Keratinocyte (primary cell): ENCODE measurements at places on chromosomes 13 and 19.
A peak's percentile ranks its signal among the peaks of the same experiment; 100 is the strongest.

GRCh38 chr19:32881766-32882165 is 12.2 kb upstream of the SLC7A9 start:
- H3K27me3 ChIP-seq: no peaks in the 10 kb centered on the region
- H3K27ac ChIP-seq: no peak overlapping the region
- H3K4me1 ChIP-seq: no peaks in the 10 kb centered on the region
- H3K36me3 ChIP-seq: no peaks in the 10 kb centered on the region
- no peak overlapping the region for H3K4me3 ChIP-seq
- DNase-seq: no peak

DNA sequence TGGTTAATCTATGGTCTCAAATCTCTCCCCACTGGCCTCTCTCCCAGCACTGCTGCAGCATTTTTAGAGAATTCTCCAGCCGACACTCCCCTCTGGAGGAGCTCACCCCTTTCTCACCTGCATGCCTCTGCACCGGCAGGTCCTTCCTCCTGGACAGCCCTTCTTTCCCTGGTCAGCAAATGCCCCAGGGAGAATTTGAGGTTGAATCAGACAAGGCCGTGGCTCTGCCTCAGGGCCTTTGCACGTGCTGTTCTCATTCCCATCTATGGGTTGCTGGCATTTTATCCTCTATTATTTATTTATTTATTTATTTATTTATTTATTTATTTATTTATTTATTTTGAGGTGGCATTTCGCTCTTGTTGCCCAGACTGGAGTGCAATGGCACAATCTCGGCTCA is 1.4 kb upstream of the DOCK6 start:
- no peak overlapping the region for H3K4me3 ChIP-seq
- peaks cover 22% of the 10 kb centered on the region for H3K4me1 ChIP-seq
- DNase-seq: no peak
- H3K27me3 ChIP-seq: no peaks in the 10 kb centered on the region
- H3K27ac ChIP-seq: no peak overlapping the region

DNA sequence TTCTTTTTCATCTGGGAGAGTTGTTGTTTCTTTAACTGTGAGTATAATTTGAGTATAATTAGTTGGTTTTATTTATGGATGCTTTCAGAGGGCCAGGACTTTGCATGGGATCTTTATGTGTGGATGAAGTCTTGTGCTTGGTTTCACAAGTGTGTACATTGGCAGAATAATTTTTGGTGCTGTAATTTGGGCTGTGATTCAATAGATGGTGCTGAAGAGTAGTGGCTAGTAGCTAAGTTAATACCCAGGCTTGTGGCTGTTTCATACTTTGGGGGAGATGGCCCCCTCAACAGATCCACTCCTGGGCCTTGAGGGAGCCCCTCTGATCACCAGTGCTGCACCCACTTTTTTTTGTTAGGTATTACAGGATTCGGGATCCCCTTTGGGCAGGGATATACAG is 1142.4 kb downstream of the SLITRK1 start:
- H3K4me3 ChIP-seq: no peak overlapping the region
- no peak for DNase-seq
- no peaks in the 10 kb centered on the region for H3K27me3 ChIP-seq

DNA sequence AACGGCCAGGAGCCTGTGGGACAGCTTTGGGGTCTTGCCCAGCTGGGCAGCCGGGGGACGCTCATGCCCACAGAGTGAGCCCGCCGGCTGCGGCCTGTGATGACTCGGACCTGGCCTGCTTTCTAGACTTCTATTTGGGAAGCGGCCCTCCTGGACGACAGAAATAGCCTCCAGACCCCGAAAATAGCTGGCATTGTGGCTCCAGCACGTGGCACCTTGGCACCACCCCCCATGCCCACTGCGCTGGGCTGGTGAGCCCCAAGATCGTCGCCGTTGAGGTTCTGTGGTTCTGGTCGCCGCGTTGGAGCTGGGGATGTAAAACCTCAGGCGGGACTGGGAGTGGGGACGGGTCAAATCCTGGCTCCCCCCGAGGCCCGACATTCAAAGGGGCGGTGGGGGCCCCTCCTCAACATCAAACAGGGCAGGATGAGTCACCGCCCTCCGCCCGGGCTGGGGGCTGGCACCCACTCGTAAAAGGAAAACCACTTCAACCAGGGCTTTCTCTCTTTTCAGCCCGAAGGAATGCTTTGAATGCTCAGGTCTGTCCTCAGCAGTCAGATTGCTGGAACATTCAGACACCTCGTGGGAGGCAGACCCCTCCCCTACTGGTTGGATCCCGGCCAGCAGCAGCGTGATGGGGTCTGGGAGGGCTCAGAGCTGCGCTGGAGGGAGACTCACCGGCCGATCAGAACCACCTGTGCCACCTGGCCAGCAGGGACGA is 42.1 kb downstream of the GADD45B start:
- no peak overlapping the region for H3K4me3 ChIP-seq
- no peak for DNase-seq

- H3K4me1 ChIP-seq: no peaks in the 10 kb centered on the region
- DNase-seq: no peak
- peaks cover 23% of the 10 kb centered on the region for H3K27me3 ChIP-seq
- no peak overlapping the region for H3K4me3 ChIP-seq
- no peaks in the 10 kb centered on the region for H3K36me3 ChIP-seq
Measured at GRCh38 chr13:110830331-110830730, 84.5 kb downstream of the ANKRD10 start.

- H3K4me1 ChIP-seq: no peaks in the 10 kb centered on the region
- H3K36me3 ChIP-seq: no peaks in the 10 kb centered on the region
- H3K27me3 ChIP-seq: no peaks in the 10 kb centered on the region
- no peak overlapping the region for H3K4me3 ChIP-seq
- DNase-seq: no peak
Measured at GRCh38 chr13:77784515-77784914, 87.0 kb downstream of the SLAIN1 start.

DNA sequence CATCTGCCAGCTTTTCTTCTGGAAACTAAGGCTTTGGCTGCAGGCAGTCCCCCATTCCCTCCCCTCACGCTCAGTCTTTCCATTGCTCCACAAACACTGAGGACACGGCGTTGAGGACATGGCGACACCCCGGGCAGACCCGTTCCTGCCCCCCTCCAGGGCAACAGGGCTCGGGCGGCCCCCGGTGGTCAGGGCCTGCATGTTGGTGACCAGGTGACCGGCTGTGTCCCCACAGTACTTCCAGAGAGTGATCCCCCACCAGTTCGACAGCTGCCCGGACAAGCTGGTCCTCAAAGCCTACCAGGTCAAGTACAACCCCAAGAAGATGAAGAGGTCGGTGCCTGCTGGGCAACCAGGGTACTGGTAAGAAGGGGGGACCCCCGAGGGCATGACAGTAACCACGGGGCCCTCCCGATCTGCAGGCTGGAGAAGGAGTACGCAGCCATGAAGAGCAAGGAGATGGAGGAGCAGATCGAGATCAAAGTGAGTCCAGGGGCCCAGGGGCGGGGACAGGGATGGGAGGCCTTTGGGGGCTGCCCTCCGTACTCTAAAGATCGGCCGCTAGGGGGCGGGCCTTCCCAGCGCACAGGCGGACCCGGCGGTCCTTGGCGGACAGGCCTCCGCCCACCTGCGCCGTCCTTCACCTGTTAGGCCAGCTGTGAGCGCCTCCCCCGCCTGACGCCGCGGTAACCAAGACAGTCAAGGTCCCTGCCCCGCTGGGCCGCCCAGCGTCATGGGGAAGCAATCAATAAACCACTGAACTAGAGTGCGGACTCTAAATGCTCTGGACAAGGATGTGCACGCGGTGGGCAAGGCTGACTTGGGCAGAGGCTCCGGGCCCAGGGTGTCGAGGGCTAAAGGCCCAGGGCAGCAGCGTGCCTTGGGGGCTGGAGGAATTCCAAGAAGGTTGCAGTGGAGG is 21.1 kb downstream of the PRR36 start:
- peaks cover 10% of the 10 kb centered on the region for H3K4me1 ChIP-seq
- no peak overlapping the region for H3K4me3 ChIP-seq
- H3K36me3 ChIP-seq: no peaks in the 10 kb centered on the region
- DNase-seq: no peak

GRCh38 chr13:72849571-72849970 is 67.6 kb downstream of the PIBF1 start:
- no peak for DNase-seq
- H3K27me3 ChIP-seq: no peaks in the 10 kb centered on the region
- no peaks in the 10 kb centered on the region for H3K4me1 ChIP-seq
- H3K4me3 ChIP-seq: no peak overlapping the region
- no peak overlapping the region for H3K27ac ChIP-seq

- peaks cover 4% of the 10 kb centered on the region for H3K27me3 ChIP-seq
- H3K4me1 ChIP-seq: no peaks in the 10 kb centered on the region
- no peak overlapping the region for H3K27ac ChIP-seq
- DNase-seq: no peak
- no peak overlapping the region for H3K4me3 ChIP-seq
- H3K36me3 ChIP-seq: no peaks in the 10 kb centered on the region
Measured at GRCh38 chr13:77338961-77339401, 12.1 kb upstream of the MYCBP2 start.

- H3K4me3 ChIP-seq: no peak overlapping the region
- H3K36me3 ChIP-seq: no peaks in the 10 kb centered on the region
- peaks cover 58% of the 10 kb centered on the region for H3K27me3 ChIP-seq
Measured at GRCh38 chr19:55440411-55441105, 2.5 kb downstream of the SHISA7 start.

GRCh38 chr13:28336193-28336657 is 158.7 kb downstream of the FLT1 start:
- H3K27ac ChIP-seq: no peak overlapping the region
- H3K27me3 ChIP-seq: no peaks in the 10 kb centered on the region
- no peak overlapping the region for H3K4me3 ChIP-seq
- no peaks in the 10 kb centered on the region for H3K4me1 ChIP-seq
- no peaks in the 10 kb centered on the region for H3K36me3 ChIP-seq

GRCh38 chr13:37427843-37428494 is 170.6 kb downstream of the POSTN start:
- no peaks in the 10 kb centered on the region for H3K4me1 ChIP-seq
- H3K36me3 ChIP-seq: no peaks in the 10 kb centered on the region
- H3K4me3 ChIP-seq: no peak overlapping the region
- no peak for DNase-seq

GRCh38 chr13:46496086-46496485 is 56.9 kb upstream of the LRCH1 start:
- H3K4me3 ChIP-seq: no peak overlapping the region
- H3K36me3 ChIP-seq: no peaks in the 10 kb centered on the region
- no peak for DNase-seq
- H3K27ac ChIP-seq: no peak overlapping the region

- peaks cover 7% of the 10 kb centered on the region for H3K36me3 ChIP-seq
- no peak for DNase-seq
- H3K4me1 ChIP-seq: no peaks in the 10 kb centered on the region
- no peak overlapping the region for H3K4me3 ChIP-seq
- no peak overlapping the region for H3K27ac ChIP-seq
Measured at GRCh38 chr19:12763100-12763499, 11.5 kb downstream of the BEST2 start.

DNA sequence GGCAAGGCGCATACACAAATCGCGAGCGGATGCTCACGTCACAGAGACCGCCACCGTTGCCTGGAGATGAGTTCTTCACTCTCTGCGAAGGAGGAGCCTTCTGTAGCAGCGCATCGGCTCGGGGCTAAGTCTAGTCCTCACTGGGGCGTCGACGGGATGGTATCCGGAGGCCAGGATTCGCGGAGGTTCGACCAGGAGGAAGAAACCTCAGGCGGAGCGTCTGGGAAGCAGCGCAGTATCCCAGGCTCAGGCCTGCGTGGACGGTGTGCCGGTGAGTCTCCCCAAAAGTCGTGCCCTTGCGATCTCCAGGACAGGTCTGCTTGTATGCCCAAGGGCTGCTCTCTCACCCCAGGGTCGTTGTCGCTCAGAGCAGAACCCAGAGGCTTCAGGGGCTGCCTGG is 40.4 kb downstream of the ZNF146 start:
- no peak overlapping the region for H3K27ac ChIP-seq
- H3K27me3 ChIP-seq: no peaks in the 10 kb centered on the region
- H3K4me1 ChIP-seq: no peaks in the 10 kb centered on the region

GRCh38 chr19:33621811-33622504 is at the start of gene CHST8:
CHST8 (plus strand) TSS chr19:33621953; CDS start chr19:33689262, 67,309 bp downstream.
- peak within 1 kb of the TSS; percentile 30 for H3K4me3 ChIP-seq
- no peaks in the 10 kb centered on the region for H3K36me3 ChIP-seq
- H3K4me1 ChIP-seq: no peaks in the 10 kb centered on the region
- no peak for DNase-seq
- peaks cover 52% of the 10 kb centered on the region for H3K27me3 ChIP-seq

DNA sequence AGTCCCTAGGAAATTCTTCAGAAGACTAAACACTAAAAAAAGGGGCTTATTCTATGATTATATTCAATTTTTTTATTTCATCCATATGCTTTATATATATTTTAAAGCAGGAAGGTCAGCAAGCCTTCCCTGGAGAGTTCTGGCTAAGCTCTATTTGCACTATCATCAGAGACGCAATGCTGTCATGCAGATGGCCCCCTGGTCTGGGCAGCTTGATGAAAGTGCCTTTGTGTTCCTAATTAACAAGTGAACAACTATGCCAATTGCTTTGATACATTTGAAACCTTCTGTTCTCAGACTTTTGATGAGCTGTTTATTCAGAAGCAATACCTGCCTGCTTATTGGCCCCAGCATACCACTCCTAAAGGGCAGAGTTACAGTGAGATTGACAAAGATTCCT is 1344.6 kb downstream of the OLFM4 start:
- no peak for DNase-seq
- H3K4me3 ChIP-seq: no peak overlapping the region
- H3K4me1 ChIP-seq: no peaks in the 10 kb centered on the region
- no peaks in the 10 kb centered on the region for H3K27me3 ChIP-seq

DNA sequence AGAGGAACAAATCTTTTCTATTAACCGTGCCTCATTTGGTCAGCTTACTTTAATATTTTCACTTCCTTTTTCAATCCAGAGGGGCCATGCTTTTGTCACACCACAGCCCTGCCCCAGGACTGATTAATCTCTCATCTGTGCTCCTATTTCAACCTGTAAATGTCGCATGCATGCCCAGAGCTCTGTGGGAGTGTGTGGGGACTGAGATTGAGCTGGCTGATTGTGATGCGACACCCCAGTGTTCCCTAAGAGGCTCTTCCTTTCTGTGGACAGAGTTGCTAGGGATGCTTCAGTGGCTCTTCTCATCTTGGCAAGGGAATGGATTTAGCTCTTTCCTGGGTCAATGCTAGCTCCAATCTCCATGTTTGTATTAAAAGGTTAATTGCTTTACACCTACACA is 249.6 kb downstream of the TDRD3 start:
- no peaks in the 10 kb centered on the region for H3K27me3 ChIP-seq
- no peaks in the 10 kb centered on the region for H3K36me3 ChIP-seq
- no peak overlapping the region for H3K4me3 ChIP-seq
- no peak overlapping the region for H3K27ac ChIP-seq
- no peak for DNase-seq
- no peaks in the 10 kb centered on the region for H3K4me1 ChIP-seq

GRCh38 chr19:10195199-10195519 is 406 bp upstream of the DNMT1 start:
- H3K4me3 ChIP-seq: peak overlapping the region; percentile 85
- DNase-seq: no peak
- peaks cover 7% of the 10 kb centered on the region for H3K36me3 ChIP-seq
